ENCODE measurements at places on chromosomes 2 and 18.

- no peak for DNase-seq
These were observed 255.4 kb downstream of the AGAP1 start for GRCh38 chr2:235749121-235749770.

GRCh38 chr2:26330604-26331003, 15.3 kb upstream of the SELENOI start:
- no peak for DNase-seq

GRCh38 chr18:25467226-25467987, 115.4 kb upstream of the ZNF521 start:
- DNase-seq: no peak

GRCh38 chr2:230690439-230690838, 22.2 kb upstream of the CAB39 start:
- DNase-seq: no peak

GRCh38 chr2:3575534-3576262, 638 bp downstream of the RPS7 start:
- peak; percentile 56 for DNase-seq

DNA sequence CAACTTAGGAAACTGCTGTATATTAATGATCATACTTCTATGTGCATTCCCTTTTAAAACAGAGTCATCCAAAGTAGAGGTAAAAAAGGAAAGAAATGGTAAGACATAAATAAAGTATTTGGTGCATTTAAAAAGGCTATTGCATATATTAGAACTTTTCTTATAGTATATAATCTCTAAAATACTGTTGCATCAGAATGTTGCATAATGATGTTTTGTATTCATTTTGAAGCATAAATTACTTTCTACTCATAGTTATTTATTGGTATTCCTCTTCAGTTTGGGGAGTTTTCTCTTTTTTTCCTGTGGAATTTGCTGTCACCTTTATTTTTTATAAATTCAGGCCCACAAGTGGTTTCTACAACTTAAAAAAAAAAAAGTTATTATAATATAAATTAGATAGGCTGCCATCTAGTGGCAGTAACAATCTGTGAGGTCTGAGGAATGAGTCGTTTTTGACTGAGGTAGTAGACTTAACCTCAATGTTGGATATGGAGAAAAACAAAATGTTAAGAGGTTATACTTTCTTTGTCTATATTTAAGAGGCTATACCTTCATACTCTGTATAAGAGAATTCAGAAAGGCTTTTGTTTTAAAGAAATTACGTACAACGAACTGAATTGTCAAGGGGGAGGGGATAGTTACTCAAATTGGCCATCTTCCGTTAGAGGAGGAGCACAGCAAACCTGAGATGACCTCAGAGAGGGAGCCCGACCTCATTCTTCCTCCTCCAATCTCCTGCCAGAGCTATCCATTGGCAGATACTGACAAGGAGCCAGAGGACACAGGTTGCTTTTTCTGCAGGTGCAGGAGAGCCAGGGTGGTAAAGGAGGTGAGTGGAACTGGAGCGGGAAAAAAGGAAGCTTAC, 23.8 kb downstream of the ANKAR start:
- DNase-seq: no peak

- DNase-seq: no peak
These were observed 201.1 kb upstream of the FBXO11 start for GRCh38 chr2:48107326-48107925.

GRCh38 chr2:35417293-35417692, 938.3 kb upstream of the CRIM1 start:
- no peak for DNase-seq

- DNase-seq: no peak
These were observed 68.6 kb downstream of the MAPK4 start for GRCh38 chr18:50628533-50628905.

DNA sequence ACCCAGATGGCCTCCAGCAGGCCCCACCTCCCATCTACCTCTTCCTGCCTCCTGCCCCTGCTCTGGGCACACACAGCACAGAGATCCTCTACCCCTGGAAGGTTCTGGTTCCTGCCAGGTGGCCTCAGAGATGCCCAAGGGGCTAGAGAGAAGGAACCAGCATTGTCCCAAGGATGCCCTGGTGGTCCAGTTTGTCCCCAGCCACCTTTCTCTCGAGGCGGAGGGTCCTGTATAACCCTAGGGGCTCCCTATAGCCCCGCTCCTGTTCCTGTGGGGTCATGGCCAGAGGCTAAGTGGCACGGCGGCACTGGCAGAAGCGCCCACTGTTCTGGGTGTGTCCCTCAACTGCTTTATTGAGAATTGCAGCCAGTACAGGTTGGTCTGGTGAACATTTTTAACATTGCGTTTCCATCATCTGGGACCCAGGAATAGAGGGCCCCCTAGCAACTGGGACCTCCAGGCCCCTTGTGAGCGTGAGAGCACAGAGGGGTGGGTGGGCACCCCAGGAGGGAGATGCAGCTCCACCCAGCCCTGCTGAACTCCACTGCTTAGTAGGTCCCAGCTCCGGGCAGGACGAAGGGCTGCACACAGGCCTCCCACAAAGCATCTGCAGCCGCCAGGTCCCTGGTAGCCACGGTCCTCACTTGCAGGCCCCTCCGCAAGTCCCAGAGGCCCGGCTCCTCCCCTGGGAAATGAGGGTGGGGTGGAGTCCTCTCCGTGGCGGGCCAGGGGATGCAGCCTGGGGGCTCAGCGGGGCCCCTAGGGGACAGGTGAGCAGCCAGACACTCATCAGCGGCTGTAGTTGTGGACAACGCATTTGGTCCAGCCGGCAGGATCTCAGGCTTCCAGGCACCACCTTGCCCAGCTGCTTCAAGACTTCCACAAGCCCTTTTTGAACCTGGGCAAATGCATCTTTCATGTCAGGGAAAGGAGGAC, 33.1 kb downstream of the GPC1 start:
- no peak for DNase-seq

All from mucosa of descending colon (tissue), 3 donors.